AML-193 (cell line): ENCODE measurements at places on chromosomes 11 and 22.

- no peak for DNase-seq
Observed at GRCh38 chr11:114044042-114044871, 15.3 kb upstream of the ZBTB16 start.

DNA sequence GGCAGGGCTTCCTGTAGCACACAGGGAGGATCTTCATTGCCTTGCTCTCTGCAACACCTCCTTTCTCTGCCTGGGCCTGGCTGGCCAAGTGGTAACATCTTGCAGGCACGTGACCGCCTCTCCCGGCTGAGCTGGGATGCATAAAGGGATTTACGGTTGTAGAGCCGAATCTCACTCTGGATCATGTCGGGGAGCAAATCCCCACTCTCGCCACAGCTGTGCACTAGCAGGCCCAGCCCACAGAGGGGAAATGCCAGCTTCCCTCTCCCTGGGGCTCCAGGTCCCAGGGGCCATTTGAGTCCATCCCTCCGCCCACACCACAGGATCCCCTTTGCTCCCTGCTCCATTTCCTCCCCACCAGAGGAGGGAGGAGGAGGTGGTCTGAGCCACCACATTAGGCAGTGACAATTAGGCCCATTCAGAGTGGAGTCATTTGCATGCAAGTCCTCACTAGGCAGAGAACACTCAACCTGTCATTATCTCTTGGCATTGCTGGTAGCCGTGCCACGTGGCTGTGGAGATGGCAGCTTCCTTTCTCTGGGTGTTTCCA, 196.7 kb downstream of the DSCAML1 start:
- DNase-seq = no peak

GRCh38 chr11:101444164-101444563, 139.6 kb downstream of the TRPC6 start:
- DNase-seq = no peak

DNA sequence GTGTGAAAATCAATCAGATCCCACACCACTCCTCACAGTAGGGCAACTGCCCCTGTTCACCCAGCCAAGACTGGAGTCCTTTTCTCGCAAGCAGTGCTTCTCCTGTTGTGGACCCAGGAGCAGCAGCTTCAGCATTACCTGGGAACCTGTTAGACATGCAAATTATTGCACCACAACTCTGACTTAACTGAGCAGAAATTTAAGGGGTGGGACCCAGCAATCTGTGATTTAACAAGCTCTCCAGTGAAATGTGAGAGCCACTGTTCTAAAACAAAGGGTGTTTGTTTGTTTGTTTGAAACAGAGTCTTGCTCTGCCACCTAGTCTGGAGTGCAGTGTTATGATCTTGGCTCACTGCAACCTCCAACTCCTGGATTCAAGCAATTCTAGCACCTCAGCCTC, 591.4 kb downstream of the SOX6 start:
- no peak for DNase-seq

DNA sequence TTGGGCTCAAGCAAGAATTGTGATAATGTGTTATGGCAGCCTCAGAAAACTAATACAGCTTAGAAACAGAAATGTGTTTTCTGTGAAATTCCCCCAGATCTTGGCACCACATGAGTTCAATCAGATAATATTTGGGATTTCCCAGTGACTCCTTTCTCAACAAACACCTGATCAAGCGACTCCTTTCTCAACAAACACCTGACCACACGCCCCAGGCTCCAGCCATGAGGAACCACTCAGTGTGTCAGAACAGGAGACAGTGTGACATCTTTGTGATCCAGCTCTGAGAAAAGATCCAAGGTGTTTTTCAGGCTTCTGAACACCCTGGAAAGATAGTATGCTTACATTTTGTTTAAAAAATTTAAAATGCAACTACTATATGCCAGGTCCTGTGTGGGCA, 1.9 kb upstream of the UVRAG start:
- no peak for DNase-seq

DNA sequence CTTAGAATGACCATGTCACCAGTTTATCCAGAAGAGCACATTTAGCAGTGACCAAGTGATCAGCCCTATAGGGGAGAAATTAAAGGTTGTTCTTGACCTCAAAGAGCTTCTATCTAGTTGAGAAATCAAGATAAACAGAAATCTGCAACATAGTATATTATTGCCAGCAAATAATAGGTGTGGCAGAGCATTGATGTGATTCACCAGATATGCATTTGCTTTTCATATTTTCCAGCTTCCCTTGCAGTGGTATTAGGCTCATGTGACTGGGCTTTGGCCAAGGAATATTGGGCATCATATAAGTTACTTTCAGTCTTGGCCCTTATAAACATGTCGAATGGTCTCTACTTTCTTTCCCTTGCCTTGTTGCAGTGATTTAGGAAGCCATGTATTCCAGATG, 34.5 kb downstream of the COMMD9 start:
- no peak for DNase-seq

DNA sequence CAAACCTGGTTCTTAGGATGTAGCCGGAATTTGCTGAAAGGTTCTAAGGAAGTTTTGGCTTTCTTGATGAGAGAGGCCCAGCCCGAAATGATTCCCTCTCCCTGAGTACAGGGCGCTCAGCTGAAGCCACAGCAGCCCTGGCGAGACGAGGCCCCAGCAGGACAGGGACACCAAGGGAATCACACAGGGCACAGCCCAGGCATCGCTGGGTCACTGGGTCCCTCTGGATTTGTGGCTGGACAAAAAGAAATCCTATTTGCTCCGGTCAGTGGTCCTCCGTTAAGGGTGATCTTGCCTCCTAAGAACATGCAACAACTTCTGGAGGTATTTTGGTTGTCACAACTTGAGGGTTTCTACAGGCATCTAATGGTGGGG, 6.4 kb downstream of the FGF19 start:
- DNase-seq = no peak

DNA sequence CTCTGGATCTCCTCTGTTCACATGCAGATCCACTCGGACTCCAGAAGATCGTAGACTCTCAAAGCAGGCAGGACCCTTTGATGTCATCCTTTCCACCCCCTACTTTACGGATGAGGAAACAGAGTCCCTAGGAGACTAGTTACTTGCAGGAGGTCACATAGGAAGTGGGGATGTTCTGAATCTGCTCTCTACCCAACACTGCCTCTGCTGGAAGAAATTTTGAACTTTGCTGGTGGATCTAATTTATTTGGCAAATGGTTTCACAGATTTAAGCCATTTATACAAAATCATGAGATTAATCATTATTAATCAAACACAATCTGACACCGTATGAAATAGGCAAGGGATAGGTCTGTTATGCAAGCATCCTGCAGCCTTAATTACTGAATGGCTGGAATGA, 55.0 kb upstream of the USP47 start:
- DNase-seq = no peak

DNA sequence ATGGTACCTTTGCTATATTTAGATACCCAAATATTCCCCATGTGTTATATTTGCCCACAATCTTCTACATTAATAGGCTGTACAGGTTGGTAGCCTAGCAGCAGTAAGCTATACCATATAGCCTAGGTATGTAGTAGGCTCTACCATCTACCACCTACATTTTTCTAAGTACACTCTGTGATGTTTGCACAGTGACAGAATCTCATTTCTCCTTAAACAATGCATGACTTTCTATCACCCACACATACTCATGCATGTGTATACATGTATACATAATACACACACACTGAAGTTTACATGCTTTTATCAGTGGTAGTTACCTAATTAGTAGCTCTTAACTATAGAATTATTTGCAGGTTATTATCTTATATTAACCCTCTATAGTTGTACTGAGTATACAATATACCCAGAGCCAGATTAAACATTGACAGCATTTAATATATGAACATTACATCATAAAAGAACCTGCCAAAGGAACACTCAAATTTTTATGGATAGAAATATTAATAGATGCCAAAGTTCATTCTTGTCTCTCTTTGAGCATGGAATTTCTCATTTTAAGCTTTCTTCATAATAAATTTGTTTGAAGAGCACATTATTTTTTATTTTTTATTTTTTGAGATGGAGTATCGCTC, 51.4 kb downstream of the ELP4 start:
- DNase-seq = no peak

- DNase-seq = no peak
Observed at GRCh38 chr11:1569251-1569780, 2.8 kb downstream of the DUSP8 start.

GRCh38 chr11:19392321-19392720, 151.6 kb upstream of the E2F8 start:
- no peak for DNase-seq

DNA sequence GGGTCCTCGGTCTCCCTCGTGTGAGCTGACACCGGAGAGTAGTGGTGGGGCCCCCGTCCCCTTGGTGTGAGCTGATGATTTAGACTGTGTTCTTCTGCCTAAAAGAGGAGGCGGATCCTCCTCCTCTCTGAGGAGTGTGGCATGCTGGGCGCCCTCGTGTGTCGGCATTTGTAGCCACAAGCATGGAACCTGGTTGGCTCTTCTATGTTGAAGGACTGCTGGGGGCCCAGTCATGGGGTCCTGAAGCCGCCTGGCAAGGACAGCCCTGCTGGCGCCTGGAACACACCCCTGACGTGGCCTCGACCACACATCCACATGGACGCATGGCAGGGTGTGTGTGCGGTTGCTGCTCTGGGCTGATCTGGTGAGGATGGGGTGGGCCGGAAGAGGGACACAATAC, 50.2 kb downstream of the AP2A2 start:
- DNase-seq = no peak

- no peak for DNase-seq
Observed at GRCh38 chr22:42021571-42021970, 23.0 kb downstream of the WBP2NL start.

- DNase-seq = no peak
Observed at GRCh38 chr22:48334971-48335370, 1492.7 kb downstream of the BRD1 start.

DNA sequence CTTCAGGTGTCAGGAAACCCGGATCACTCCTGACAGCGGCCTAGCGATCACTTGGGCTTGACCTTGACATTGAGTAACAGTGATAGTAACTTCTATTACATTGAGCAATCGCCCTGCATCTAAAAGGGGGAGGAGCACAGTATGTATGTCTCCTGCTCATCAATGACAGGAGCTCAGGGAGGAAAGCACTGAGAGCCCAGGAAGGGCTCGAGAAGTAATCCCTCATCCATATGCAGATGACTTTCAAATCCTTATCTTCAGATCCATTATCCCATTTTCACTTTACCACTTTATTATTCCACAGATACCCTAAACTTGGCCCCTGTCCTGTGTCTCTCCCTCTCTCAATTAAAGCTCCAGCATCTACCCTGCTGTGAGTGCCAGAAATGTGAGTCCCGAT, 47.8 kb downstream of the ABTB2 start:
- no peak for DNase-seq

DNA sequence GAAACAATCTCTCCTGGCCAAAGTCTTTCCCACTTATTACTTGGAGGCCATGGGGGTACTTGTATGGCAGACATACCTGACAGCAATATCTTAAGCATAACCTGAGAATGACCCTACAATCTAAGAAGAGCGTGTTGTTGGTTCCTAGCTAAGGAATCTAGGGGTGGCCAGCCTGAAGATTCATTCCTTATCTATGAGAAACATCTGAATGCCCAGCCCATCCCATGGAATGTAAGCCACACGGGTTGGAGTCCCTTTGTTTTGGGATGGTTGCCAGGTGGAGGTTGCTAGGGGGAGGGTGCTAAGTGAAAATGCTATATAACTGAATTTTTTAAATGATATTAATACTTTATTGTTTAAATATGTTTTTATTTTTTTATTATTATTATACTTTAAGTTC, 725.0 kb downstream of the ETS1 start:
- DNase-seq = no peak

DNA sequence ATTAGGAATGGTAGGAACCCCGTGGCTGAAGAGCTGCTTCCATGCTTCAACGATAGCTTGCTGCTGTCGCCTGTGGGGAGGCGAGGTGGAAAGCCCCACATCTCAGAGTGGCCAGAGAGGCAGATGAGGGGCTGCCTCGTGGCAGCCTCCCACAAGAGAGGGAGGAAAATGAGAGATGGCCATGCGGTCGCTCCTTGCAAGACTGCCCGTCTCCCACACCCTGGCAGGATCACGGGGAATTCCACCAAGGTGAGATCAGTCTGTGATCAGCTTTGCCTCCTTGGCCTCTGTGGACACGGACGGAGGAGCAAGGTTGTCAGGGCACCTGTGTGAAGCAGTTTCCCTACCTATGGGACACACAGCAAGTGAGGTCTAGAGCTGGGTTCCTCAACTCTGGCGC, 3.0 kb downstream of the CRYBA4 start:
- DNase-seq = no peak

DNA sequence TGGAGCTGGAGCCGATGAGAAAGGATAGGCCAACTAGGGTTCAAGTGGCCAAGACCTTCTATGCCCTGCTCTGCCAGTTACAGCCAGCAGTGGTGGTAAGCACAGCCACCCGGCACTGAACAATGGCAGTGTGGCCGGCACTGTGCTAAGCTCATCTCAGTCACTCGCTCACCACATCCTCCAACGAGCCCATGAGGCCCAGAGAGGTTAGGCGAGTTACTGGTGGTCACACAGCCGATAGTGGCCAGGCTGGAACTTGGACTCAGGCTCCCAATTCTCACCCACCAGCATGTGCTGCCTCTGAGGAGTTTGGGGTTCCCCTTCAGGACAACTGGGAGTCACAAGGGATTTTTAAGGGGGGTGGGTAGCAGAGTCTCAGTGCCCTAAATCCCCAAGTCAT, 66.4 kb downstream of the IGLL1 start:
- DNase-seq = no peak

DNA sequence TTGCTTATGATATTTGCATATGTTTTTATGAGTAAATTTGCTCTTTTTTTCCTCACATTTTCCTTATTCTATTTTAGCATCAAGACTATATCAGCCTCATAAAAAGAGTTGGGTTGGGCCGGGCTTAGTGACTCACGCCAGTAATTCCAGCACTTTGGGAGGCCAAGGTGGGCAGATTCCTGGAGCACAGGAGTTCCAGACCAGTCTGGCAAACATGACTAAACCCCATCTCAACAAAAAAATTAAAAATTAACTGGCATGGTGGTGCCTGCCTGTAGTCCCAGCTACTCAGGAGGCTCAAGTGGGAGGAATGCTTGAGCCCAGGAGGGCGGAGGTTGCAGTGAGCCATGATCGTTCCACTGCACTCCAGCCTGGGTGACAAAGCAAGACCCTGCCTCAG, 148.8 kb upstream of the ANO5 start:
- no peak for DNase-seq

DNA sequence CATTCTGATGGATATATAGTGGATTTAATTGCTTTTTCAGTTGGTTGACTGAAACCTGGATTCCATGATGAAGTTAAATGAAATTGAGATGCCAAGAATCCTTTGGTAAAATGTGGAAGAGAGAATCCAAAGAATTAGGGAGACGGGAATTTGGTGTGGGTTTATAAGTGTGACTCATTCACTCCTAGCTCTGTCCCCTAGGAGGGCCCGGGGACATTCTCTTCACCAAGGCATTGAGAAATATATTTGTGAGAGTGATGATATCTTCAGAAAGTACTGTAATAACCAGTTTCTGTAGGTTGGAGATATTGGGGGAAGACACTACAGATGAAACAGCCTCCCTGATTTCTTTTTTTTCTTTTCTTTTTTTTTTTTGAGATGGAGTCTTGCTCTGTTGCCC, 13.6 kb upstream of the PHOX2A start:
- DNase-seq = no peak
